Anterior cingulate cortex (tissue), 58 donors: ENCODE measurements at places on chromosomes 3 and 15.
A peak's percentile ranks its signal among the peaks of the same experiment; 100 is the strongest.

- no peak for DNase-seq
These were observed 184.3 kb downstream of the ANXA2 start for GRCh38 chr15:60213377-60214000.

GRCh38 chr15:38128341-38128781 lies 124.3 kb upstream of the SPRED1 start:
- no peak for DNase-seq

DNA sequence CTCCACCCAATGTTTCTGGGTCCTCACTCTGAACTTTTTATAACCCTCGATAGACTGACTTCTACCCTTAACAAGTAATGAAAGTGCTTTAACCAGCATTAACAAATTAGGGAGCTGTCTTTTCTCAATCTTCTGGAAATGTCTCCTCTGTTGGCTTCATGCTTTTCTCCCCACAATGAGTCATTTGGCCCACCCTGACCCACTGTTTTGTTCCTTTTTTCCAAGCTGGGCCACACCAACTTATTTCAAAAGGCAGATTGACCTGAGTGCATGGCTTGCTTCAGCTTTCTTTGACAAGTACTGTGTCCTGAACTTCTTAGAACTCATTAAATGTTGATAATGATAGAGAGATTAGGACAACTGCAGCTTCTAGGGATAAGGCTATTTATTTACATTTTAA lies 199.6 kb upstream of the SEMA6D start:
- no peak for DNase-seq

DNA sequence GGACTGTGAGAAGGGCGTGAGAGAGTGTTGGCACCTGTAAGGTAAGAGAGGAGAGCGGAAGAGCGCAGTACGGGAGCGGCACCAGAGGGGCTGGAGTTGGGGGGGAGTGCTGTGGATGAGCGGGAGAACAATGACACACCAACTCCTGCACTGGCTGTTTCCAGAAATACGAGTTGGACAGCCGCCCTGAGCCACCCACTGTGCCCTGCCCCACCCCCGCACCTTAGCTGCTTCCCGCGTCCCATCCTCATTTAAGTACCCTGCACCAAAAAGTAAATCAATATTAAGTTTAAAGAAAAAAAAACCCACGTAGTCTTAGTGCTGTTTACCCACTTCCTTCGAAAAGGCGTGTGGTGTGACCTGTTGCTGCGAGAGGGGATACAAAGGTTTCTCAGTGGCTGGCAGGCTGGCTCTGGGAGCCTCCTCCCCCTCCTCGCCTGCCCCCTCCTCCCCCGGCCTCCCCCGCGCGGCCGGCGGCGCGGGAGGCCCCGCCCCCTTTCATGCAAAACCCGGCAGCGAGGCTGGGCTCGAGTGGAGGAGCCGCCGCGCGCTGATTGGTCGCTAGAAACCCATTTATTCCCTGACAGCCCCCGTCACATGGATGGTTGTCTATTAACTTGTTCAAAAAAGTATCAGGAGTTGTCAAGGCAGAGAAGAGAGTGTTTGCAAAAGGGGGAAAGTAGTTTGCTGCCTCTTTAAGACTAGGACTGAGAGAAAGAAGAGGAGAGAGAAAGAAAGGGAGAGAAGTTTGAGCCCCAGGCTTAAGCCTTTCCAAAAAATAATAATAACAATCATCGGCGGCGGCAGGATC lies at the start of gene SOX2:
Gene SOX2 (plus strand): TSS at position 601 of the 811 bp plus-strand sequence. CDS start 436 bp downstream, outside the sequence.
- DNase-seq = peak; percentile 91

DNA sequence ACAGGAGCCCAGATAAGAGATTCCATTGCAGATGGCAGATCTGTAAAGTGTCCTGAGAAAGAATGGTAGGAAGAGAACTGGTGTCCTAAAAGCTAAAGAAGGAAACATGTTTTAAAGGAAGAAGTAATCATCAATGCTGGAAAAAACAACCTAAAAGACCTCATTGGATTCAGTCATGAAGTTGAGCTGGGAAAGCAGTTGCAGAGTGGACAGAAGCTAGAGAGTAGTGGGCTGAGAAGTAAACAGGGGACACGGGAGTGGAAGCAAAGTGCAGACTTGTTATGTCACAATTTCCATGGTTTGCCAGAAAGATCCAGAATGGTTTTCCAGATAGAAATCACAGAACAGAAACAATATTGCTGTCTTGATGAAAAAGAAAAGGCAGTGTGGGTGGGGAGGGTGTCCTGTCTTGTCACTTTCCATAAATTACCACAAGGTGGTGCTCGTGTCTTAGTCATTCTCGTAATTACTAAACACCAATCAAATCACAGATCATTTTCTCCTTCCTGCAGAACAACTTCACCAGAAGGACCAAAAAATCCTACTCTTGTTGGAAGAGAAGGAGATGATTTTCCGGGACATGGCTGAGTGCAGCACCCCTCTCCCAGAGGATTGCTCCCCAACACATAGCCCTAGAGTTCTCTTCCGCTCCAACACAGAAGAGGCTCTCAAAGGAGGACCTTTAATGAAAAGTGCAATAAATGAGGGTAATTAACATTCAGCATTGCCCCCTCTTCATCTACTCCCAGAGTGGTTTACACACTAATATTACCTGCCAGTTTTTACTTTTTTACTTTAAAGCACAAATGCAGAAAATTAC lies 64.5 kb downstream of the KLHL25 start:
- no peak for DNase-seq

- no peak for DNase-seq
These were observed 40.5 kb downstream of the FILIP1L start for GRCh38 chr3:100073714-100074307.

- DNase-seq = peak; percentile 19
These were observed 49.4 kb upstream of the MAGEF1 start for GRCh38 chr3:184761075-184761841.

GRCh38 chr3:16484216-16484615 lies 29.3 kb downstream of the RFTN1 start:
- DNase-seq = no peak

GRCh38 chr3:13686367-13687160 lies 137.6 kb downstream of the FBLN2 start:
- no peak for DNase-seq

DNA sequence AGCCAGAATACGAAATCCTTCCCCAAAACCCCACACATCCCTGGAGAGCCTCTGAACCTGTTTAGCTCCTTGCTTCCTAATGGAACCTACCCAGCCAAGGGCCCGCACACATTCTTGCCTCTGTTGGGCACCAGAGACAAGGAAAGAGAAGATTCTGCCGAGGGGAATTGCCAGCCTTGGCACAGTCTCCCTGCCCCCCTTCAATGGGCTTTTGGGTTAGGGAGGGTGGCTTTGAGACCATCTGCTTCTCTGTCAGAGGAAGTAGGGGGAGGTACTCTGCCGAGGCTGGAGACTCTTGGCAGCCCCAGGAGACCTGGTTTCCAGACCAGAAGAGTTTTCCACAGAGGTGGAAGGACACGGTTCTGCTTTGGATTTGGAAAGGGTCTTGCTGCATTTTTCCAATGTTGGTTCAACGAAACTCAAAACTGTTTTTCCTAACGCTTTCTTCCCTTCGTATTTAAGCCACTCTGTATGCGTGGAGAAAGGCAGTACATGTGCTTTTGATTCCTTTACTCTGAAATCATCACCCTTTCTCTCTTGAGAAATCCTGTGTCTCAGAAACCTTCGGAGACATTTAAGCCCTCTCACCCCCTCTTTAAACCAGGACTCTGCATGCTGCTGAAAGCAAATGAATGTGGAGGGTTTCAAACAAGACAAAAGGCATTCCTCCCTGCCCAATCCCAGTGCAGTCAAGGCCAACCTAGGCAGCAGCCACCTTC lies 78.8 kb upstream of the PRR23C start:
- DNase-seq = no peak

DNA sequence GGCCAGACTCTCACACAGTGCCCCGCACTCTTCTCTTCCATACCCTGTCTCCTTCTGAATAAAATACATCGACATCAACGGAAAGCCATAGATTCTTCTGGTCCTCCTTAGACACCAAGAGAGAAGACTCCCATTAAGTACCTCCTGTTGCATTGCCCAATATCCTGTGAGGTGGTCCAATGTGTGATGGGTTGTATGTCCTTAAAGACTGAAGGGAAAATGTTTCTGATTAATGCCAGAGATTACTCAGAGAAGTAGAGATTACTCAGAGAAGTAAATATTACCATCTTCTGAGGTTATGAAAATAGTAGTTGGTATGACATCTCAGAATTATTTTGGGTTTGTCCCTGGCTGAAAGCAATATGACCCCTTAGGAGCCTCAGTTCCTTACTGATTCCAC lies 60.8 kb upstream of the GALNT15 start:
- no peak for DNase-seq

- DNase-seq = no peak
These were observed 58.4 kb upstream of the DCUN1D1 start for GRCh38 chr3:183038757-183039156.

- DNase-seq = no peak
These were observed 78.7 kb upstream of the GCNT3 start for GRCh38 chr15:59532770-59533379.

GRCh38 chr3:152322756-152323155 lies 54.0 kb downstream of the MBNL1 start:
- no peak for DNase-seq

GRCh38 chr3:151581035-151581434 lies 120.2 kb upstream of the IGSF10 start:
- no peak for DNase-seq

GRCh38 chr3:124292329-124292728 lies 300.4 kb upstream of the ROPN1 start:
- no peak for DNase-seq
